Stomach (tissue), 19 donors: ENCODE measurements at places on chromosomes 5 and 9. TPM values are rescaled to one million over a fixed set of nuclear protein-coding genes. Genes with fewer than 3 reads are reported as not detected.

The FOXD4L5 gene
- not detected for polyA plus RNA-seq

DNA sequence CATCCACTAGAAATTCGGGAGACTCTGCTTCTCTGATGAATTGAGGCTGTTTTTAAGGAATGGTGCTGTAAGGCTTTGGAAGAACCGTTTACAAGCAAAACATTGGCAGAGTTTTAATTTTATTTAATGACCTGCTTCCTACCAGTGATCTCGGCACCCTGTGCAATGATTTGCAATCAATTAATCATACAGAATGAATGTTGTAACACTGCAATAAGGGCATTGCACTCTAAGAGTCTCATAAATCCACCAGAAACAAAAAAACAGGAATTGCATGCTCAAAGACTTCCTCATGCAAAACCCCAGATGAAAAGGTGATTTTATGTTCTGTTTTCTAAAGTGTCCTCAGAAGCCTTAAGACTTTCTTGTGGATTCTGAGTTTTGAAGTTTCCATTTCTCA lies 295.7 kb downstream of the ARHGEF28 start:
- H3K27ac ChIP-seq = no peak overlapping the region
- DNase-seq = no peak
- no peaks in the 10 kb centered on the region for H3K27me3 ChIP-seq
- no peaks in the 10 kb centered on the region for H3K36me3 ChIP-seq
- H3K4me3 ChIP-seq = no peak overlapping the region

The IFNA13 gene
- polyA plus RNA-seq = not detected

The SLC23A1 gene
- not detected for polyA plus RNA-seq

GRCh38 chr5:172478256-172478655 lies 23.9 kb upstream of the SH3PXD2B start:
- H3K4me3 ChIP-seq = no peak overlapping the region
- DNase-seq = no peak
- no peaks in the 10 kb centered on the region for H3K4me1 ChIP-seq
- no peaks in the 10 kb centered on the region for H3K27me3 ChIP-seq
- H3K36me3 ChIP-seq = no peaks in the 10 kb centered on the region
- no peak overlapping the region for H3K27ac ChIP-seq

GRCh38 chr5:6365977-6366590 lies 12.3 kb downstream of the MED10 start:
- no peak overlapping the region for H3K27ac ChIP-seq
- peaks cover 50% of the 10 kb centered on the region for H3K36me3 ChIP-seq
- no peak overlapping the region for H3K4me3 ChIP-seq
- peak; percentile 8 for DNase-seq

DNA sequence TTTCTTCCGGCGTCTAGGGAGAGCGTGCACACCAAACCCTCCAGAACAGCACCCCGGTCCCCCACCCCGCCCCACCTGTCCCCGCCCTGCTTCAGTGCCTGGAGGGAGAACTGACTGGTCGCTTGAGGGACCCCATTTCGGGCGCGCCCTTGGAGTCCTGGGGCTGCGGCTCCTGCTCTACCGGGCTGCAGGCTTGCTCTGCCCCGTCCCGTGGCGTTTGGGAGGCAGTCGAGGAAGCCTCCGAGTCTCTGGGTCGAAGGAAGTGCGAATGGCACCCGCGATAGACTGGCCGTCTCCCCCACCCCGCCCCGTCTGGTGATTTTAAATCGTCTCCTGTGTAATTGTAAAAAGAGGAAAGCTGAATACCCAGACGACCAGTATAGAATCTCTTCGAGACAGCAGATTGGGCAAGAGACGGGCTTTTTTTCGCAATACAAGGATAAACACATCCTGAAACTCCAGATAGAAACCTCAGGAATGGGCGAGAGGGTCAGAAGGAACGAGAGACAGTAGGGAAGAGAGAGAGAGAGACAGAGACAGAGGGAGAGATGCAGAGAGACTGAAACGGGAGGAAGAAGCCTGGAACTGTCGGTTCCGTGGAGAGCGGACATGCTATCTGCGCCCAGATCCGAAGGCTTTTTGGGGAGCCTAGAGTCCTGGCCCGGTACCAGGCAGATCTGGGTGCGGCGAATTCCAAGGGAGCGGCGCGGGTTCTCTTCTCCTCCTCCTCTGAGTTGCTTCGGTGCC lies 9.9 kb downstream of the PRDM6 start:
- peaks cover 10% of the 10 kb centered on the region for H3K27me3 ChIP-seq
- H3K27ac ChIP-seq = peak overlapping the region; percentile 63
- DNase-seq = no peak
- peaks cover 6% of the 10 kb centered on the region for H3K36me3 ChIP-seq
- H3K4me3 ChIP-seq = peak overlapping the region; percentile 39
- peaks cover 4% of the 10 kb centered on the region for H3K4me1 ChIP-seq
